ENCODE measurements at places on chromosomes 5 and 9. TPM values are rescaled to one million over a fixed set of nuclear protein-coding genes. Genes with fewer than 3 reads are reported as not detected.

ARL10 gene
- 12.3 TPM for total RNA-seq

LCN2 gene
- 14.6 TPM for total RNA-seq

DCAF10 gene
- 20.3 TPM for total RNA-seq

GRCh38 chr5:39176759-39177630 lies 42.4 kb downstream of the FYB1 start:
- DNase-seq, result no peak

DNA sequence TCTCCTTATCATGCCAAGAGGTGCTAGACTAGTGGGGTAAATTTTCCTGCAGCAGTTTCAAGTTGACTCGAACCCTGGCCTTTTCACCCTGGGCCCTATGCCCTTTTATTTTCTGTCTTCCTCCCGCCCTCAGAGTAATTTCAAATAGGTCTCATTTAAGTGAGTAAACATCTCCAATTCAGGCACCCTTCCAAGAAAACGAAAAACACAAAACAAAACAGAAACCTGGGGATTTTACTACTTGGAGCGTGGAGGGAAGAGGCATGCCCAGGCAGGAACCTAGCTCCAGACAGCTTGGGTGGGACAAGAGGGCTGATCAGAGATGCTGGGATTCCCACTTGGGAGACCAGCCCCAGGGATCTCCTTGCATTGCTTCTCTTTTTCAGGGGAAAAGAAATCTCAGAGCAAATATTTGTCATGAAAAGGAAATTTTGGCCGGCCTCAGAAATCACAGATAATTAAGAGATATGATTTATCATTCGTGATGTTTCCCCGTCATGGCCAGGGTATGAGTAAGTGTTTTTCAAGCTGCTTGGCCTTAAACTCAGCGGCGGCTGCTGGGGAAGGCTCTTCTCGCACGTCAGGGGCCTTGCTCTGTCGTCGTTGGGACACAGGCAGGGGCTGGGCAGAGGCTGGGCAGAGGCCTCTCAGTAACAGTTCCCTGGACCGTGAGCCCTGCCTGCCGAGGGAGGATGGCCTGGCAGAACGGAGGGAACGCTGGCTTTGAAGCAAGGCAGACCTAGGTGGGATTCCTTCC lies 248.6 kb upstream of the KLF4 start:
- DNase-seq, result peak; percentile 76

DNA sequence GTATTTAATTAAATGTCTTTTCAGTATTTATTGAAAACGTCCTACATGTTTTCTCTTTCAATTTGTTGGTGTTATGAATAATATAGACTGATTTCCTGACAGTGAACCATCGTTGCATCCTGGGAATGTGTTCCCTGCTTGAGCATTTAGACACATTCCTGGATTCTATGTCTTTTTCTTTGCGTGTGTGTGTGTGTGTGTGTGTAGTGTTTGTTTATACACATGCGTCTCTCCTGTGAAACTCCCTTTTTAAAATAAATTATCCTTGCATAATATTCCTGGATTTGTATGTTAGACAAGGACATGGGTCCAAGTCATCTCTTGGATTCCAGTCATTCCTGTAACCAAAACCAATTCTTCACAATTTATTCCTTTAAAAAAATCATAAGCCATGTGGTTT lies 153.4 kb downstream of the HSPA4 start:
- no peak for DNase-seq

GRCh38 chr9:109730228-109730627 lies 49.8 kb upstream of the PALM2AKAP2 start:
- no peak for DNase-seq

DNA sequence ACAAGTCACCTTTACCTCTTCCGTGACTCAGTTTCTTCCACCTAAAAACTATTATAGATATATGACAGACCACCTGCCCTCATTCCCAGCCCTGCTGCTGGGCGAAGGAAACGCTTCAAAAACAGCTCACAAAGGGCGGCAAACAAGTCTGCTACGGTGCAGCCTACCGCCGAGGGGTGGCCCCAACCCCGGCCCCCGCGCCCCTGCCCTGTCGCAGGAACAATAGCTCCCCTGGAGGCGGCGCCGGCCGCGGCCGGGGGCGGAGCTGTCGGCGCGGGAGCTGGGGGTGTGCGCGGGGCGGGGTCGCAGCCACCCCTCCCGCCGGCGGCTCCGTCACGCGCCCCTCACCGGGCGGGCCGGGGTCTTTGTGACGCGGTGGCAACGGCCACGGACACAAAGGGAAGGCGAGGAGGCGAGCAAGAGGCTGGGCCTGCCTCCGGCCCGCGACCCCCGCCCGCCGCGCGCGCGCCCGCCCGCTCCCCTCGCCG lies at the start of gene TMEFF1:
Gene TMEFF1, plus strand, starts transcription at position 362 of the 488 bp plus-strand sequence. CDS start 396 bp downstream, outside the sequence.
- peak; percentile 39 for DNase-seq

DNA sequence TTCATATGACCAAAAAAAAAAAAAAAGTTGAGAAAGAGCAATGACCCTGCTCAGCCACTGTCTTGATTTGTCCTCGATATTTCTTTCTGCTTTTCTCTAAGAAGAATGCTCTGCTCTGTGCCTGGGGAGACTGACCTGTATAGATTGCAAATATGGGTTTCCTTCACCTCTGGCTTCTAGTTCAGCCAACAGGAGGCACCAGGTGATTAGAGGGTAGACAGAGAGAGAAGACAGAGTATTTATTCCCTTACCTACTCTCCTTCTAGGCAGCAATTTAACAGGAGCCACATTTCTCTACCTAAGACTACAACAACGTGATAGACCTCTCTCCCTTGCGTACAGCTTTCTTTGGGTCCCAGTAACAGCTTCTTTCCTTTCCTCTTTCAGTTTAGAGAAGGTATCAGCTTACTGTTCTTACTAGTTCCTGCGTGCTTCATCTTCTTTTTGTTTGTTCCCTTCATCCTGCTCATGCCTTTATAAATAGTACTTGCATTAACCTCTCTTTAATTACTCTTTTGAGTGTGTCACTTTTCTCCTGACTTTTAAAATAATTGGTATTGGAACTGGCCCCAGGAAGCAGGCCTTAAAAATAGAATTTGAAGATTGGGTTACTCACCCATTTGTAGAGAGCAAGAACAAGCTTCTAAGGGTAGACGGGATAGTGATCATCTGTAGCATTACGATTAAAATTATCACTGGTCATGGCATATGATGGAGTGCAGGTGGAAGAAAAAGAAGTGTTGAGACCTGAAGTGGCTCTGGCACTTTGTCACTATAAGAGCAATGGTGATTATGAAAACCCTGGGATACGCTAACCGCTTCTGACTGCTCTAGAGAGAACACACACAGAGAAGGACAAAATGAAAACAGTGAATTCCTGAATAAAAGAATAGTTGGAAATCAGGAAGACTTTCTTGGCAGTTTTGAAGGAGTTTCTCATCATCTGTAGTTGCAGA lies 161.2 kb upstream of the FSTL4 start:
- no peak for DNase-seq

DNA sequence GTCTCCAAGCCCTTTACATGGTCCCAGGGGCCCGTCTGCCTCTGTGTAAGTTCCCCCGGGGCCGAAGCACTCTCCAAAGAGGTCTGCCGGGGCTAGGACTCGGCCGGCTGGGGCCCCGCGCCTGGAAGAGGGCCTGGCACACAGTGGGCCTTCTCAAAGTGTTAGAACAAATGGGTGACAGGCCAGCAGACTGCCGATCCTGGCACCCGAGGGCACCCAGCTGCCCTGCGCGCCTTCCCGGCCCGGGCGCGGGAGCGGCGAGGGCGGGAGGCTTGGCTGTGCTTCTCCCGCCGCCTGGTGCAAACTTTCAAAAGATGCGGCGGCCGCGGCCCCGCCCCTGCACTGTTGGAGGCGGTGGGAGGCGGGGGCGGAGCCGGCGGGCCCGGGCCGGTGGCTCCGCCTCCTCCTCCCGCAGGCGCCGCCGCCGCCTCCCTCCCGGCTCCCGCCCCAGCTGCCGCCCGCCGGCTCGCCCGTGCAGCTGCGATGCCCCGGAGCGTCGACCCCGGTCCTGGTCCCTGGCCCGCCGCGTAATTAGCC lies at the start of gene NEURL1B:
Gene NEURL1B, plus strand, starts transcription at position 442 of the 537 bp plus-strand sequence. CDS start 144 bp downstream, outside the sequence.
- peak; percentile 47 for DNase-seq

All from skin of body (tissue), 3 donors.